ENCODE measurements at places on chromosomes 6 and 20. TPM values are rescaled to one million over a fixed set of nuclear protein-coding genes. Genes with fewer than 3 reads are reported as not detected.

The NHSL1 gene
- total RNA-seq: 63.3 TPM

The ATAT1 gene
- 6.8 TPM for total RNA-seq

The ZNF334 gene
- total RNA-seq: 0.97 TPM

The GHRH gene
- total RNA-seq: not detected

The DYNLT1 gene
- 77.5 TPM for total RNA-seq

The RCAN2 gene
- 3.2 TPM for total RNA-seq

The EYS gene
- not detected for total RNA-seq

The SLC24A3 gene
- 0.16 TPM for total RNA-seq

The MPIG6B gene
- not detected for total RNA-seq

The VSX1 gene
- not detected for total RNA-seq

The NOL4L gene
- 20.3 TPM for total RNA-seq

The TGM3 gene
- not detected for total RNA-seq

The TMEM14A gene
- 19.2 TPM for total RNA-seq

The SASH1 gene
- 123 TPM for total RNA-seq

The CST4 gene
- not detected for total RNA-seq

The ENPP5 gene
- total RNA-seq: not detected

The GTSF1L gene
- total RNA-seq: not detected

The CLDN20 gene
- total RNA-seq: not detected

The TCF21 gene
- not detected for total RNA-seq

The TRIM40 gene
- not detected for total RNA-seq
